ENCODE measurements at places on chromosomes 11 and 22.

DNA sequence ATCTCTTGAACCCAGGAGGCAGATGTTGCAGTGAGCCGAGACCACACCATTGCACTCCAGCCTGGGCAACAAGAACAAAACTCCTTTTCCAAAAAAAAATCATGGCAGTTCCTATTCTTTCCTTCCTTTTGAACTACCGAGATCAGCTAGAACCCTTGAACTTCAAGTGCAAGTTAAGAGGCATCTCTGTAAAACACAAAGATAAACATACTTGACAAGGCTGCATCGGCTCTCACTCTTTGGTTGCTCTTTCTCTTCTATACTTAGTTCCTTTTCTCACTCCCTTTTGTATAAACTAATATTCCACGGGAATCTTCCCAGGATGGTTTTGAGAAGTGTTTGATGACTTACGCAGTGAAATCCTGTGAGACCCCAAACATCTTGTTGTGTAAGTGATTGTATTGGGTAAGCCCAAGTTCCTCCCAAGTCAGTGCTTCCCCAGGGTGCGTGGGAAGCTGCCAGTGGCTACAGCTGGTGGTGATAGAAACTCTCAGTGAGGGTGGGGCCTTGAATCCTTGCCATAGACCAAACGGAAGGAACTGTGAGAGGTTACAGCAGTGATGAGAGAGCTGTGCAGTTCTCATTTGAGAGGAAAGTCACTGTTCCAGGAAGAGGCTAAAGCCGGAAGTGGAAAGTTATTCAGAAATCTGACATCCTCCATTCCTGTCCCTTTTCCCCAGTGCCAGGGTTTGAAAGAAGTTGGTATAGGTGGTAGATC, 24.1 kb upstream of the CDC42EP2 start:
- DNase-seq, result peak; percentile 10

GRCh38 chr22:40605761-40606160, 30.8 kb downstream of the MRTFA start:
- DNase-seq, result no peak

DNA sequence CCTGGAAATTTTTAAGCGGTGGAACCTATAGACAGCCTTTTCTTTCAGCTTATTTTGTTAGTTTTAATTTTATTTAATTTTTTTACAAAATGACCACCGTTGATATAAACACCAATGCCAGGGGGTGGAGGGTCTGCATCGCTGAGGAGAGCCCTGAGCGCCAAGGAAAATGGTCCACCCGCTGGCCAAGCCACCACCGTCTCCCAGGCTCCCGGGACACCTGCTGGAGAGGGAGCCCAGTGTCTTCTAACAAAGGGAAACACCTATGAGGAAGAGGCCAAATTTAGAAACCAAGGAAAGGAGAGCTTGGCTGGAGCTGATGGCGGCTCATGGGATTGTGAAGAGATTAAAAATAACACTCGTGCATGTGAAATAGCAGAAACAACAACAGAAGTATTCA, 288 bp upstream of the KRTAP5-8 start:
- DNase-seq, result no peak

DNA sequence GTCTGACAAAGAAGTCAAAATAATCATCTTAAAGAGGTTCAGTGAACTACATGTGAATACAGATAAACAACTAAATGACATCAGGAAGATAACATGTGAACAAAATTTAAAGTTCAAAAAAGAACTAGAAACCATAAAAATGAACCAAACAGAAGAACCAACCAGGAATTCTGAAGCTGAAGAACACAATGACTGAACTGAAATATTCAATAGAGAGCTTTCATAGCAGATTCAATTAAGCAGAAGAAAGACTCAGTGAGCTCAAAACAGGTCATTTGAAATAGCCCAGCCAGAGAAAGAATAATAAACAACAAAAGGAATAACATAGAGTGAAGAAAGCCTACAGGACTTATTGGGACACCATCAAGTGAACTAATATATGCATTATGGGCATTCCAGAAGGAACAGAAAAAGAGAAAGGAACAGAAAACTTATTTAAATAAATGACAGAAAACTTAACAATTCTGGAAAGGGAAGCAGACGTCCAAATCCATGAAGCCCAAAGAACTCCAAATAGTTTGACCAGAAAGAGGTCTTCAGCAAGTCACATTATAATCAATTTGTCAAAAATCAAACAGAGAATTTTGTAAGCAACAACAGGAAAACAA, 11.0 kb upstream of the SLC36A4 start:
- no peak for DNase-seq

DNA sequence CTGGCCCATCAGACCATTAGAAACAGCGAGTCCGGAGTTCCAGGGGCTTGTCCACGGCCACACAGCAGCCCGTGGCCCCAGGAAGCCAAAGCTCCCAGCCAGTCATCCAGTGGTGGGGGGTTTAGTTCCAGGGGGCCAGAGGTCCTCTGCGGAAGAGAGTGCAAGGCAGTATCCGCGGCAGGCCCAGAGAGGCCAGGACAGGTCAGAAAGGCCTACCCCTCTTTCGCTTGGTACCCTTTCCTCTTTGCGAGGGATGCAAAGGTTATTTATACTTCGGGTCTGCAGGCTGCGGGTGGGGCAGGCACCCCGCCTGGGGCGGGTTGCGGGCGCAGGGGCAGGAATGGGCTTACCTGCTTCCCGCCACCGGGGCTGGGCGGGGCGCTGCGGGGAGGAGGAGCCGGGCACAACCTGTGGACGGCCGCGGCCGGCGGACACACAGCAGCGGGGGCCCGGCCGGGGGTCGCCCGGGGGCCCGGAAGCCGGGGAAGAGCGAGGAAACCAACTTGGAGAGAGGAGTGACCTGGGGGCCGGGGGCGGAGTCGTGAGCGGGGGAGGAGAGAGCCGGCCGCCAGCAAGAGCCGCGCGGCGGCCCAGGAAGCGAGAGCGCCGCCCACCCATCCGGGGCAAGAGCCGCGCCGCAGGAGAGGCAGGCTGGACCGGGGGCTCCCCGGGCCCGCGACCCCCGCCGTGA, at the start of gene SH3BP1:
SH3BP1 (plus strand) TSS at position 600 of the 691 bp plus-strand sequence. CDS start 119 bp downstream, outside the sequence.
- no peak for DNase-seq

DNA sequence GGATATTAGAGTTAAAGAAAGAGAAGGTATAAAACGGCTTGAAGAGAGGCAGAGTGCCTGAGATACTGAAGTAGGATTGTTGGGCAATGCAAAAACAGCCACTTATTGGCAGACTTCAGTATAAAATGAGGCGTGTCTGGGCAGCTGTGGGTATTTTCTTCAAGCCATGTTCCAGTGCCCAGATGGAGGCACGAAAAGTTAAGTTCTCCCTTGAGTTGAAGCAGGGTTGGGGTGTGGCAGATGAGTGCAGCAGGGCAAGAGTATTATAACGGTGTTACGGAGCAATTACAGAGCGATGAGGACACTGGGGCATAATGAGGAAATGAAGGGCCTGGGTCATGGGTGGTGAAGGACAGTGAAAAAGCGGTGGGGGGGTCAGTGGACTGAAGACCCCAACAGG, 73.7 kb upstream of the CREB3L1 start:
- no peak for DNase-seq

- DNase-seq, result no peak
Observed at GRCh38 chr11:61983419-61983818, 16.0 kb upstream of the FTH1 start.

GRCh38 chr11:66936311-66936711, 21.9 kb downstream of the PC start:
- DNase-seq, result no peak

DNA sequence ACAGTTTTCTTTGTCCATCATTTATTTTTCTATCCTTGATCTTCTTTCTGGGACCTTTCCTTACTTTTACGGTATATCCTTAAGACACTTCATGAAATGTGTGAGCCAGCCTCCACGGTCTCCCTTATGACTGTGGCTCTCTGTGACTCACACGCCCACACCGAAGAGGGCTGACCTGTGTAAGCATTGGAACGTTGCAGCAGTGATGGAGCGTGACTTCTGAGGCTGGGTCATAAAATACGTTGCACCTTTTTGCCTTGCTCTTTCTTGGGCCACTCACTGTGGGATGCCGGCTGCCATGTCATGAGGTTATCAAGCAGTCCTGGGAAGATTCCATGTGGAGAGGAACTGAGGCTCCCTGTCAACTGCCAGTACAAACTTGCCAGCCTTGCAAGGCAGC, 96.3 kb upstream of the RAB1B start:
- no peak for DNase-seq

DNA sequence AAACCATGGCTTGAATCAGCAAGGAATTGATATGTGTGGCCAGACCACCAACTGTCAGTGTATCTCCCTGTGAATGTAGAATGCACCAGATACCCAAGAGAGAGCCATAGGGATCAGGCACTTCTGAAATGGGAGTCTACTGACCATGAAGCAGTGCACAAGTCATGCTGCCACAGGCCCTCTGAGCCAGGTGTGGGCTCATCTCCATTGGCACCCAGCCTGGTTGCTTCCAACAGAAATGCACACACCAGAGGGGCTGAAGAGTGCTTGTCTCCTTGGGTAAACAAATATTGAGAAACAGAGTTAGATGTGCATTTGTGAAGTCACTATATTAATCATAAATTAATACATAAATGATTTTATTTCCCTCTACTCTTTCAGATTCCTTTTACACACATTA, 28.4 kb upstream of the PANX1 start:
- no peak for DNase-seq

DNA sequence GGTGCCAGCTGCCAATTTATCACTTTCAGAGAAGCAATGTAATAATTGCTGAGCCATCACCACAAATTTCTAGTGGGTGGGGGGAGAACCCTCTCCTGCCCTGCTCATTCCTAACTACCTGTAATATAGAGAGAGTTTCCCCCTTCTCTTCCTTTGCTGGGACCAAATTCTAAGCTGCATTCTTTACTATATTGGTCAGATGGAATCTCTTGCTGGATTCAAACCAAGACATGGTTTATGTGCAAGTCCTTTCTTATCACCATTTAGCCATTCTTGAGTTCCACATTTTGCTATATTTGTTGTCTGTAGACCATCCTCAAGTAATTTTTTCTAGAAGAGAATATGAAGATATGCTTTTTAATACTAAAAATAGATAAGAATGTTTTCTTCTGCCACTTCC, 452.1 kb downstream of the MN1 start:
- no peak for DNase-seq

GRCh38 chr11:17641792-17642350, 77.5 kb upstream of the MYOD1 start:
- no peak for DNase-seq

- DNase-seq, result no peak
Observed at GRCh38 chr11:123388640-123389039, 41.4 kb upstream of the GRAMD1B start.

DNA sequence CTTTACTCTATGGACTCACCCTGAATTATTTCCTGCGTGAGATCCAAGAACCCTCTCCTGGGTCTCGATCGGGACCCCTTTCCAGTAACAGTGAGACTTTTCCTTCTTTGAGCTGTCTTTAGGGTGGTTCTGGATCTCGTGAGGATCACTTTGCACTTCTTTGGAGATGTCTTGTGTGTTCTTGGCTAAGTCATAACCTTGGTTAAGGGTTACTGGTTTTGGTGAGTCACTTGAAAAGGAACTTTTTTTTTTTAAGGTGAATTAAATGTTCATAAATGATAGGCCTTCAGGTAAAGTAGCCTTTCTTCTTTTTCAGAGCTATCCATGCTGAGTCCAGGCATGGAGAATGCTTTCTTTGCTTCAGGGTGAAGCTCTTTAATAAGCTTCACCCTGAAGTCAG, 19.4 kb upstream of the GSTP1 start:
- DNase-seq, result no peak

GRCh38 chr22:44549701-44550100, 51.7 kb upstream of the RTL6 start:
- DNase-seq, result no peak

DNA sequence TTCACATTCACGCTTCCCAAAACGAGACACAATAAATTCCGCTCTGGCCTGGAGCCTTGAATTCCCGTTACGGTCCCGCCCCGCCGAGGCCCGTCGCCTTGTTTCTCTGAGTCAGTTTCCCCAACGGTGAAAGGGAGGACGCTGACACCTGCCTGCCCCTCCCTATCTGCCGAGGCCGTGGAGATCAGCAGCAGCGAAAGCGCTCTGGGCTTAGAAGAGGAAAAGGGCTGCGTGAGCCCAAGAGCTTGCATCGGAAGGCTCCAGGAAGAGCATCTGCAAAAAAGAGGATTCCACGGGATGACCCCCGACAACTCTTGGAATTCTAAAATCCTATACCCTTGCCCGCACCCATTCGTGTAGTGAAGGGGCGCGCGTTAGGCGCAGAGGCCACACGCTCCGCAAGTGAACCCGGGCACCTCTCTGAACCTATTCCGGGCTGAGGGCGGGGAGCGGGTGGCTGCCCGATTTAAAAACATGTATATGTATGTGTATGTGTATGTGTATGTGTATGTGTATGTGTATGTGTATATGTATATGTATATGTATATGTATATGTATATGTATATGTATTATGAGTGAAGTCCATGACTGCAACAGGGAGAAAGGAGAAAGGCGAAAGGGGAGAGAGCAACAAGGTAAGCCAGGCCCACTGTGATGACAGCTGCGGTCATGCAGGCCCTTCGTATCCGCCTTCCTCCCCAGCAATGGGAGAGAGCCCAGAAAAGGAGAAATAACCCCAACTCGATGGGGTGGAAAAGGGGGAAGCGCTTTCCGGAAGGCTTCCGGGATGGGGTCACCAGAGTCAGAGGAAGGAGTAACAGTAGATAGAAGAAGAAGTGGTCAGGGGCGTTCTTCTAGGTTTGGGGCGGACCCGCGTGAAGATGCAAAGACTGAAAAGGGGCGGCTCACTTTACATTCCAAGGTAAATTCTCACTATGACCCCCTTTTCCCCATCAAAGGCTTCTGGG, 948 bp upstream of the MRTFA start:
- DNase-seq, result no peak

GRCh38 chr11:69301455-69302401, 7.8 kb downstream of the MYEOV start:
- peak; percentile 44 for DNase-seq

GRCh38 chr11:129489249-129489648, 113.6 kb downstream of the BARX2 start:
- DNase-seq, result no peak

DNA sequence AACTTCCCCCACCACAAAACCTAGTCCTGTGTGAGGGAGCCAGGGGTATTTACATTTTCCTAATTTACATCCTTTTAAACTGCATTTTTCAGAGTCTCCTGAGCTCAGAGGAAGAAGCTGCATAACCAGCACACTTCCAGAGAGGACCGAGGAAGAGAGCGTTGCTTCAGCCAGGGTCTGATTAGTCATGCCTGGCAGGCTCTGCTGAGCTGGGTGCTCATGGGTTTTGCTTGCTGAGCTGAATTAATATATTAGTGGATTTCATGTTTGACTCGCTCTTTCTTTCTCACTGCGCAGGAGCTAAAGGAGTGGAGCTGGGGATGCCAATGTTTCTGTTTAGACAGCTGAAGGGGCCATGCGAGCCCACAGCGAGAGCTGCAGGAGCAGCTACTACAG, 539.3 kb upstream of the B3GAT1 start:
- DNase-seq, result no peak

DNA sequence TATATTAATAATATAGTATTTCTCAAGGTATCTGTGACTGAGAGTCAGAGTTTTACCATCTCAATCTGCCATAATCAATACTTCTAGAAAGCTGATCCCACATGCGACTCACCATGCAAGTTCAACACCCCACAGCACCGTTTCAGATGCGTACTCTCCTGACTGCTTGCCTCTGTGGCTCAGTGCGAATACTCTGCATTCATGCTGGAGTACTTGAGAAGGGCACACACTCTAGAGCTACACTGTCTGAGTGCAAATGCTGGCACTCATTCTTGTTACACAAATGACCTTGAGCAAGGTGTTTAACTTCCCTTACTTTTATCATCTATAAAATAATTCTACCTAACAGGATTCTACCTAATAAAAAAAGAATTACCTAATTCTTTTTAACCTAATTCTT, 12.5 kb downstream of the SNU13 start:
- no peak for DNase-seq

- DNase-seq, result no peak
Observed at GRCh38 chr11:44521148-44521547, 44.3 kb upstream of the CD82 start.

Measured in GOT3 (cell line).